ENCODE measurements at places on chromosomes 3 and 15.

GRCh38 chr3:131401978-131402377 lies 20.4 kb downstream of the NUDT16 start:
- no peak for DNase-seq

DNA sequence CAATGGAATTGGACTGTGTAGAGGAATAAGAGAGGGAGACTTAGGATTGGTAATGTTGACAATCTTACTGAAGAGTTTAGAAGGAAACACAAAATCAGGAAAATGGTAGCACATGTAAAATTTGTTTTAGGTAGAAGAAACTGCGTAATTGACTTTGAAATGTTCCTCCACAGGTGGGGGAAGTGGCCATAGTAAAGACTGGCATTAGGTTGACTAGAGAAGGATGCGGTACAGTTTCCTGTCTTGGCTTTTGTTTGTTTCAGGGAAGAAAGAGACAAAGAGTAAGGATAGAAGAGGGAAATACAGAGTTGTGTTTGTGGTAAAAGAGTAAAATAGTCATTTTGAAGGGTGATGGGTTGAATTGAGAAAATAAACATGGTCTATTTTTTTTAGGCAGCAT lies 253.6 kb upstream of the ZNF717 start:
- no peak for DNase-seq

DNA sequence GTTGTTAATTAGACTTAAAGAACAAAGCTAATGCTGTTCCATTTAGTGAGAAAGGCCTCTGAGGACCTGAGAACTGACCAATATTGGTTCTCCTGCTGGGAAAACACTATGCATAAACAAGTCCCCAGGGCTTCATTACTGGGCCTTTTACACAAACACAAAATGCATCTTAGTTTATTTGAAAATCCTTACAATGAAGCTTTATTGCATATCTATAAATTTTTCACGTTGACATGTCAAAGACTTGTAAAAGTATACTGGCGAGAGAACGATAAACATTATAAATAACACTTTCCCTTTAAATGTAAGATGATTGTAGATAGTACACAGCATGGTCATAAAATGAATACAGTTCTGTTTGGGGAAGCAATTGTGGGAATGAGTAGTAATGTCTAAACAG lies 151.7 kb downstream of the ROBO2 start:
- DNase-seq = no peak

DNA sequence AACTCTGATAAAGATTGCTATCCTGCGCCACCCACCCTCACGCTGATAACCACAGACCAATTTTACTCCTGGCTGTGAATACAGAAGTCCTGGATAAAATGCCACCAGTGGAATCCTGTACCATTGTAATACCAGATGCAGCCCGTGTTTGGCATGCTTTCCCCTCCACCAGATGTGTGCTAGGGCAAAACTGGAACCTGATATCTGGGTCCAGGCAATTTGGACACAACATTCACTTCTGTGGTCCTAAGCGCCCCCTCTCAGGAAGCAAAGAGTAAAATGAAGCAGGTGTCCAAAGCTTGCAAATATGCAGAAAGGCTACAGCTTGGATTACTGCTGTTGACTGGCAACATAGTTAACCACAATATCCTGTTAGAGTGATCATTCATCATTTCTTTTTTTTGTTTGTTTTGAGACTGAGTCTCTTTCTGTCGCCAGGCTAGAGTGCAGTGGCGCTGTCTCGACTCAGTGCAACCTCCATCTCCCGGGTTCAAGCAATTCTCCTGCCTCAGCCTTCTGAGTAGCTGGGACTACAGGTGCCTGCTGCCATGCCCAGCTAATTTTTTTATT lies 32.8 kb downstream of the LOXL1 start:
- DNase-seq = no peak

- DNase-seq = no peak
Measured at GRCh38 chr3:190322604-190323245, 479 bp upstream of the CLDN1 start.

- no peak for DNase-seq
Measured at GRCh38 chr3:184636741-184637316, 75.0 kb downstream of the MAGEF1 start.

GRCh38 chr3:126536126-126536525 lies 12.2 kb downstream of the CHST13 start:
- no peak for DNase-seq

- no peak for DNase-seq
Measured at GRCh38 chr3:56321892-56322291, 146.4 kb downstream of the ERC2 start.

GRCh38 chr3:9617056-9617455 lies 32.2 kb upstream of the MTMR14 start:
- DNase-seq = no peak

DNA sequence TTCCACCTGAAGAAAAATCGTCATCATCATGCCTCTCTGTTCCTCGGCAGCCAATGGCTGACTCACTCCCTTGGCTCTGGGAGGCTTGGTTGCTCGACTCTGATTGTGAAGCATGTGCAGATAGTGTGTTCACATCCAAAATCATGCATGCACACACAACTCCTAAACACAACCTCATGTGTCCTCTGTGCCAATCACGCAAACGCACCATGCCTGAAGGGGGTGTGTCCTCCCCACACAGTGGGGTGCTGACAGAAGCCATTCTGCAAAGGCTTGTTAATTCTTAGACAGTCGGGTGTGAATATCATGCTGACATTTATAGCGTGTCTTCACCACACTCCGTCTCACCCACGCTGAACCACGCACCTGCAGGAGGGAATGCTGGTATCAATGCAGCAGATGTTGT lies 11.4 kb upstream of the CCDC174 start:
- no peak for DNase-seq

- DNase-seq = no peak
Measured at GRCh38 chr3:56792193-56792592, 9.6 kb downstream of the ARHGEF3 start.

- DNase-seq = no peak
Measured at GRCh38 chr3:31772272-31772671, 208.8 kb downstream of the OSBPL10 start.

DNA sequence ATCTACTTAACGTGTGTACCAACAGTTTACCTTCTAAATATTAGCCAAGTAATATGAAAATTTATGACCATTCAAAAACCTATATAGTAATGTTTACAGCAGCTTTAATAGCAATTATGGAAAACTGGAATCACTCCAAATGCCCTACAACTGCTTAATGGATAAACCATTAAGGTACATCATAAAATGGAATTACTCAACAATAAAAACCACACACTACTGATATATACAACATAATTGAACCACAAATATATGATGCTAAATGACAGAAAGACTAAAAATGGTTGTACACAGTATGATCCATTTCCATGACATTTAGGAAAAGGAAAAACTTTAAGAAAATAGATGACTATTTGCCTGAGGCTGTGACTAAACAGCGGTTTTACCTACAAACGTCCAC lies 467.1 kb upstream of the EPHA6 start:
- DNase-seq = no peak

- DNase-seq = no peak
Measured at GRCh38 chr3:78798266-78798832, 969.4 kb downstream of the ROBO1 start.

GRCh38 chr15:82540055-82540983 lies at the start of gene RPS17:
RPS17 (minus strand) TSS chr15:82540457; CDS start chr15:82540428, 29 bp downstream.
- DNase-seq = peak; percentile 94

- DNase-seq = no peak
Measured at GRCh38 chr15:51869060-51869421, 39.6 kb downstream of the TMOD3 start.

DNA sequence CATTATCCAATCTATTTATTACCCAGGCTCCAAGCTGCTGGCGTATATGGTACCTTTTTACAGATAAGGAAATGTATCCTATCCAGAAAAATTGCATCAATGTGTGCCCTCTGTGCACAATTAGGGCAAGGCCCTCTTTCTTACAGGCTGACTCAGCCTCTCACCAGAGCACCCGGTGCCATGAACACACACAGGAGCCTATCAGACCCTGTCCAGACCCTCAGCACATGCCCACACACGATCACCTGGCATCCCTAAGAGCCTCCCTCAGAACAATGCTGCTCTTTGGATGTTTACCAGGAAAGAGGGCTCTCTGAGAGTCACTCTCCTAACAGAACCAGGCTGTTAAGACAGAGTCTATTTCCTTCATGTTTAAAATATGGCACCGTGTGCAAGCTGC lies 460.0 kb upstream of the TBL1XR1 start:
- no peak for DNase-seq

- DNase-seq = no peak
Measured at GRCh38 chr3:49017971-49018706, at the start of gene DALRD3. DALRD3 (minus strand) TSS chr3:49018580; CDS start chr3:49018564, 16 bp downstream.

DNA sequence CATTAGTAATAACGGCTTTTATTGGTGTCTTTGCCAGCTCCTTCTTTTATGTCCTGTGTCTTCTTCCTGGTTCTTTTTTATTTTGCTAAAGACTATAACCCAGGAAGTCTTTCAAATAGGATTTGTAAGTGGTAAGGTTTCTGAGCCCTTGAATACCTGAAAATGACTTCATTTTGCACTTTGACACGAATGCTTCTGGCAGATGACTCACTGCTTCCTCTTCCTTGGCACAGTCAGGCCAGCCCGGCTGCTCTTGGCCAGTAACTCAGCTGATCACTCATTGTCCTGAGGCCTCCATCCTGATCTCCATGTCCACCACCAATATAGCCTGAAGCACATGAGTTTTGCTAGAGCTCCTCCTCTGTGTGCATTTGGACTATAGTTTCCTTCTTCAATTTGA lies 48.7 kb upstream of the NR2E3 start:
- no peak for DNase-seq

DNA sequence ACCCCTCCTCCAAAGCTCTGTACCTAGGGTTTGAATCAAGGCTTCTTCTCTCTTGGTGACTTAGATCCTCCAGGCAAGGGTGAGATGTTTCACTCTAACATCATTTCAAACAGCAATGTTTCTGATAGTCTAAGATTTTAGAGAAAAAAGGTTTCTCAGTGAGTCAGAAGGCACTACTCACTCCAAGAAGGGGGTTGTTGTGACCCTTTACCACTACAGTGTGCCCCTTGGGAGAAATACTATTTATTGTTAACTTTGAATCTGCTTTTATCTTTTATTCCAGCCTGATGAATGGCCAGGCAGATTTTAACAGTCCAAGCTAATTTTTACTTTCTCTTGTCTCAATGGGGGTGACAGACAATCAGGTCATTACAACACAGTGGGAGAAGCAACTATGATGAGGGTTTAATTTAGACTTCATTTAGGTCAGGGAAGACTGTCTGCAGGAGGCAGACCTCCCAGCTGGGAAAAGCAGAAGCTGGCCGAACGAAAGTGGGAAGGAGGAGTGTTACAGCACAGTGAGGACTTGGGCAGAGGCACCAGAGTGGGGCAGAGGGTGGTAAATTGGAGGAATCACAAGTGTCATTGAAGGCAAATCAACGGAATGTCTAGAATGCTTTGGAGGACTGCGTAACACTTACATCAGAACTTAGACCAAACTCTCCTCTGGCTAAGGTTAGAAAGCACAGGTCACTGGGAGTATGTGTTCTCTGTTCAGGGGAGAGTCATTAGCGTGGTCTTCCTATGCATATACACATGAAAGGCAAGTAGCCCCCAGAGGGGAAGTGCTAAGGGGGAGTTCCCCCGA lies 21.2 kb downstream of the ZNF860 start:
- no peak for DNase-seq

DNA sequence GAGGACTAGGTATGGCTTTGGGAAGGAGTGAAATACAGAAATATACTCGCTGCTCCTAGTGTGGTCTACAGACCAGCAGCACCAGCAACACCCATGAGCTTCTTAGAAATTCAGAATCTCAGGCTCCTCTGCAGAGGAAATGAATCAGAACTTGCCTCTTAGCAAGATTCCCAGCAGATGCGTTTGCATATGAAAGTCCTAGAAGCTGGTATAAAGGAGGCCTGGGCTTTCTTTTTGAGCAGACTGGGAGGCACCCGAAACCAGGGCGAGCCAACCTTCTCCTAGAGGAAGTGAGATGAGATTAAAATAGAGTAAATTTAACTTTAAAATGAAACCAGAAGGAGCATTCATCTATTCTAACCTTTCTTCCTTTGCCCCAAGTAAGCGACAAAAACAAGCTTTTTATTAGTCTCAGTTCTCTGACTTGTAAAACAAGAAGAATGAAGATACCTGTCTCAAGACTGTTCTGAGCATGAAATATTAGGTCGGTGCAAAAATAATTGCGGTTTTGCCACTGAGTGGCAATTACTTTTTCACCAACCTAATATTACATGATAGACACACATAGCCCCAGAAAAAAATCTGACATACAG lies 140.0 kb downstream of the PDZRN3 start:
- no peak for DNase-seq

DNA sequence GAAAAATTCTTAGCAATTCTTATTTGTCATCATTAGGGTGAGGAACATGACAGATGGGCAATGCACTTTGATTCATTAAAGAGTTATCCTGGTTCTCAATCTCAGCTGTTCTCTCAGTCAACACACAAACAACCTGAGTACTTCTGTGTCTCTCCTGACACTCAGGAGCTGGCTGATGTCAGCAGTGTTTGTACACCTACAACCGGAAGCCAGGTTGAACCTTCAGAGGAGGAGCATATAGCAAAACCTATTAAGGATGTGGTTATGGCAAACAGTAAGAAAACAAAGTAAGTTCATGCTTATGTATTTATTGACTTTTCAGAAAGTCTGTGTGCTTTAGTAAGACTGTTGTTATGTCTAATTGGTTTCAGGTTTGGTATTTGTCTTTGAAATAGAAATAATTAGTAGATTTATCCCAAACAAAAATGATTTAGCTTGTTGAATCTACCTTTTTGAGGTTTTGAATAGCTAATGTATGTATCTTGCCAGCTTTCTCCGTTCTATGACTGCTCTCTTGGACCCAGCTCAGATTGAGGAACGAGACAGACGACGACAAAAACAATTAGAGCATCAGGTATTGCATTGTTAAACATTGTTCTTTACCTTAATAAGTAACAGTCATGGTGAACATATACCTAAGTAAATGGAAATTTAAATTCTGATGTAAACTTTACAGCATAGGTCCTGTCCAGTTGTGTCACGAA lies 36.6 kb downstream of the CCDC66 start:
- DNase-seq = no peak

DNA sequence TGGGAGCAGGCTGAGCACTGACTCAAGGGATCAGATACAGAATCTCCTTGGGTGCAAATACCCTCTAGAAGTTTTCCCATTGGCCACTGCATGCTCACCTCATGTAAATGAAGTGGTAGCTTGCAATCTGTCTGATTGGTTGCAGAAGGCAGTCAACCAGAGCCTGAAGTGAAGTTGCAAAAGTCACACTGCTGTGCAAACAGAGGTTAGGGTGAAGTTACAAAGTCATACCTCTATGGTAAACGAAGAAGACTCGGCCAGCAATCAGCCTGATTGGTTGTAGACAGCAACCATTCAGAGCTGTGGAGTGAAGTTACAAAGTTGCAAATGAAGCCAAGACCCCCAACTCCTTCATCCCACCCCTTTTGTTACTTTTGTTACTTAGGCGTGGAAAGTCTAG lies 27.1 kb downstream of the STARD9 start:
- DNase-seq = no peak

GRCh38 chr3:161575901-161576300 lies 79.3 kb downstream of the OTOL1 start:
- no peak for DNase-seq

All from right renal pelvis (tissue), 4 donors.